ENCODE measurements at places on chromosomes 2 and 18. TPM values are rescaled to one million over a fixed set of nuclear protein-coding genes. Genes with fewer than 3 reads are reported as not detected.

DNA sequence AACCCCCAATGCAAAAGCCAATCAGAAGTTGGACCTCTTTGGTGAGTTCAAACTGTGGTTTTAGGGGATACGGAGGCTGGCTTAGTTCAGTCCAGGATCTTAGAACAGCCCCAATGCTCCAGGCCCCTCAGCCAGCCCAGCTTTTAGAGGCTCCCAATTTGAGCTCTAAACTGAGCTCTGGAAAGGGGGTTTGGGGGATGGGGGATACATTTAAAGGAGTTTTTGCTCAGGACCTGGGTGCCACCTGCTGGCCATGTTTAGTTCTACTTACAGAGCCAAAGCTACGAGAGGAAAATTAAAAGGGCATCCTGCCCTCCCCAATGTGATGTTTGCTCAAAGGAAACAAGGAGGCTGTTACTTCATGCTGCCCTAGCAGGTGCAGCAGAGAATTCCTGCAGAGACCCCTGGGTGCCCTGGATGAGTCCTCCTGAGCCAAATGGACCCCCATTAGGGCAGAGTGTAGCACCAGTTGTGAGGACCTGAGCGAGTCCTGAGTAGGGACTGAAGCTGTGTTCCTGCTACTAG lies 15.9 kb upstream of the TMEM214 start:
- H3K4me3 ChIP-seq, result no peak overlapping the region
- no peaks in the 10 kb centered on the region for H3K27me3 ChIP-seq
- DNase-seq, result peak; percentile 33

- no peaks in the 10 kb centered on the region for H3K27me3 ChIP-seq
- peaks cover 20% of the 10 kb centered on the region for H3K36me3 ChIP-seq
- peaks cover 86% of the 10 kb centered on the region for H3K4me1 ChIP-seq
Measured at GRCh38 chr2:11754700-11755015, 8.2 kb downstream of the LPIN1 start.

- no peaks in the 10 kb centered on the region for H3K36me3 ChIP-seq
- peaks cover 8% of the 10 kb centered on the region for H3K27me3 ChIP-seq
- no peak overlapping the region for H3K4me3 ChIP-seq
- H3K27ac ChIP-seq, result no peak overlapping the region
Measured at GRCh38 chr2:237213315-237214022, 127.8 kb downstream of the COPS8 start.

- no peak for DNase-seq
- no peaks in the 10 kb centered on the region for H3K4me1 ChIP-seq
- H3K27ac ChIP-seq, result no peak overlapping the region
- no peaks in the 10 kb centered on the region for H3K27me3 ChIP-seq
Measured at GRCh38 chr2:145060876-145061275, 541.0 kb upstream of the ZEB2 start.

Gene GALNT13
- 0.16 TPM for total RNA-seq

GRCh38 chr2:142139384-142139783 lies 8.6 kb upstream of the LRP1B start:
- DNase-seq, result no peak
- no peaks in the 10 kb centered on the region for H3K27me3 ChIP-seq
- no peak overlapping the region for H3K4me3 ChIP-seq
- no peak overlapping the region for H3K27ac ChIP-seq
- H3K4me1 ChIP-seq, result no peaks in the 10 kb centered on the region

- no peak for DNase-seq
- H3K4me3 ChIP-seq, result no peak overlapping the region
- no peak overlapping the region for H3K27ac ChIP-seq
- H3K36me3 ChIP-seq, result no peaks in the 10 kb centered on the region
- H3K4me1 ChIP-seq, result no peaks in the 10 kb centered on the region
Measured at GRCh38 chr18:49663899-49664890, 102.3 kb downstream of the LIPG start.

GRCh38 chr18:31586616-31587015 lies 5.1 kb upstream of the TTR start:
- no peaks in the 10 kb centered on the region for H3K4me1 ChIP-seq
- H3K27me3 ChIP-seq, result peaks cover 11% of the 10 kb centered on the region
- no peak for DNase-seq
- H3K4me3 ChIP-seq, result no peak overlapping the region
- H3K27ac ChIP-seq, result no peak overlapping the region

Gene TNS1
- total RNA-seq, result 0.89 TPM

- H3K4me1 ChIP-seq, result peaks cover 1% of the 10 kb centered on the region
- no peaks in the 10 kb centered on the region for H3K27me3 ChIP-seq
- no peak for DNase-seq
- H3K4me3 ChIP-seq, result no peak overlapping the region
Measured at GRCh38 chr2:219081701-219082331, 21.1 kb upstream of the IHH start.

- H3K4me3 ChIP-seq, result no peak overlapping the region
- no peak for DNase-seq
- H3K36me3 ChIP-seq, result peaks cover 4% of the 10 kb centered on the region
- H3K27me3 ChIP-seq, result no peaks in the 10 kb centered on the region
- H3K27ac ChIP-seq, result no peak overlapping the region
Measured at GRCh38 chr18:76482971-76483691, 11.9 kb downstream of the ZNF516 start.

All from activated naive CD8-positive, alpha-beta T cell treated with anti-CD3 and anti-CD28 coated beads for 36 hours (primary cell).